Thymus (tissue), 14 donors: ENCODE measurements at places on chromosomes 3 and 15.

GRCh38 chr3:139106013-139106932 lies 61.6 kb upstream of the PRR23C start:
- no peak for DNase-seq

DNA sequence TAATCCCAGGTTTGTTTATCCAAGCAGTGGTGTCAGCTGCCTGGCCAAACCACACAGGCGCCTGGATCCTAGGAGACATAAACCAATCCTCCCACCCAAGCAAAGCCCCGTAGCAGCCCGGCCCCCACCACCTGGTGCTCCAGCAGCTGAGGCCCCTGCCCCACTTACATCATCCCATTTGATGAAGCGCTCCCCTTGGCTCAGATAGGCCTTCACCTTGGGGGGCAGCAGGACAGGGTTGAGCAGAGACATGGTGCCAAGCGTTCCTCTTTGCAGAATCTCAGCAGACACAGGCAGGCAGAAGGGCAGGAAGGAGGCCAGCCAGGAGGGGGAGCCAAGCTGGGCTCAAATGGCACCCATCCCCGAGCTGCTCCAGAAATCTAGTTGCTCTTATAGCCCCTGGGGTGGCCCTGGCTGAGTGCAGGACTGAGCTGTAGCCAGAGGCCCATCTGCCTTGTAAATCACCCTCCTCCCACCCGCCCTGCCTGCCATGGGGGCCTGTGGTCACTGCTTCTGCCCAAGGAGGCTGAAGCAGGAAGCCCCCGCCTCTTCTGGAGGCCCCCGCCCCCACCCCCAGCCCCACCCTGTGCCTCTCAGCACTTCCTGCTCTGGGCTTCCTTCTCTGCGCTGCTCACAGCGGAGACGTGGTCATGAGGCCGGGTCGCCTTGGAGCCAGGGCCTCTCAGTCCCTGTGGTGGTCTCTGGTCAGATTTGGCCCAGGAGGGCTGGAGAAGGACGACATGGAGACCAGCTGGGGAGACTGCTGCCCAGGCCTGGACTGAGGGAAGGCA lies at the start of gene PLCB2:
Gene PLCB2, minus strand, starts transcription at position 515 of the 791 bp plus-strand sequence. Its CDS starts 263 bp downstream, at position 252.
- DNase-seq, result peak; percentile 65

DNA sequence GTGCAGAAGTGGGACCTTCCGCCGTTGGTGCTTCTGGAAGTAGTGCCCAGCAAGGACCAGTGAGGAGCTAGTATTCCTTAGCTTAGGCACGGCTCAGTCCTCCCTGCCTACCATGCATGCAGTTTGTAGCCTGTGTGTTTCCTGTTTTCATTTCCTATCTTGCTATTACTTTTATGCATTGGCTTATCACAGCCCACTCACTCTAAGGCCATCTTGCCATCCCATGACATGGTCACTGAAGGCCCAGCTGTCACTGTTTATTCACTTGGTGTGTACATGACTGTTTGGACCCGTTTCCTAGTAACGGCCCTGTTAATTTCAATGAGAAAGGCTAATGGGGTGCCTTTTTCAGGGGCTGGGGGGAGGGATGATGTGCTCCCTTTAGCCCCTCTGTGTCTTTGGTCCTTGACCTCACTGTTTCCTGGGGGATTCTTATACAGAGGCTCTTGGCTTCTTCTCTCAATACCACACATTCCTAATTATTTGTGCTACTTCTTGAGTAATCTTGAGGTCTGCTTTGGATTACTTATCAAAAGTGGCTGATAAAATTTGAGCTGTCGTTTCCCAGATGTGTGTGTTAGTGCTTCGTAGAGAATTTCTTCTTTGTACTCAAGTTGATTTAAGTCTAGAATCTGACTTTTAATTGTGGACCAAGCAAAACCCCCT lies 24.5 kb upstream of the TRAK1 start:
- DNase-seq, result no peak

GRCh38 chr3:71863563-71864190 lies 78.7 kb upstream of the PROK2 start:
- no peak for DNase-seq

DNA sequence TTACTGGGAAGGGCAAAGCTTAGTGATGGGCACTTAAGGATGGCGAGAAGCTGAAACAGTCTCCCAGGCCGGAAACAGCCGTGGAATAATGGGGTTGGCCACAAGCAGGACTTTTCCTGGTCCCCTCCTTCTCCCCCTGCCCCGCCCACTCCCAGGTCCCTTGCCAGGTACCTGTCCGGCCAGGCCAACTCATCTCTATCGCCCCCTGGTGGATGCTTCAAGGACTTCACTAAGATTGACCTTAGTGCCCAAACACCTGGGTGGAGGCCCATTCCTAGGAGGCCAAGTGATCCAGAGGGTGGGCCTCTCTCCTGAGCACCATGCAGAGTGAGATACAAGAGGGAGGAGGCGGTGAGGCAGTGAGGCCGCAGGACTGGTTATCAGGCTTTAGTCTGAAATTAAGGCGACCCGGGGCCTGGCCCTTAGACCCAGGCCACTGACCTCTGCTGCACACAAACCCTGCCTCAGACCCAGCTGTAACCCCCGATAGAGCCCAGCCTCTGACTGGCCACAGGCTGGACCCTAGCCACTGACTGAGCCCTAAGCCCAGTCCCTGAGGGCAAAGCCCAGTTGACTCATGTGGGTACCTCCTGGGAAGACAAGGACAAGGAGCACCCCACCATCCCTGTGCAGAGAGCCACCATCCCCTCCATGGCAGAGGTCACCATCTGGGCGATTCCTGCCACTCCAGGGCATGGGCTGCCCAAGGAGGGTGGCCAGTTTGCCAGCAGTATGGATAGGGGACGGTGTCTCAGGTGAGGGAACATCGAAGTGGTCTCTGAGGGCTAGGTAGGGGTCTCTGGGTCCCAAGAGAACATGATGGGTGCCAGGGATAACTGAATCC lies 37.6 kb downstream of the VIPR1 start:
- no peak for DNase-seq

DNA sequence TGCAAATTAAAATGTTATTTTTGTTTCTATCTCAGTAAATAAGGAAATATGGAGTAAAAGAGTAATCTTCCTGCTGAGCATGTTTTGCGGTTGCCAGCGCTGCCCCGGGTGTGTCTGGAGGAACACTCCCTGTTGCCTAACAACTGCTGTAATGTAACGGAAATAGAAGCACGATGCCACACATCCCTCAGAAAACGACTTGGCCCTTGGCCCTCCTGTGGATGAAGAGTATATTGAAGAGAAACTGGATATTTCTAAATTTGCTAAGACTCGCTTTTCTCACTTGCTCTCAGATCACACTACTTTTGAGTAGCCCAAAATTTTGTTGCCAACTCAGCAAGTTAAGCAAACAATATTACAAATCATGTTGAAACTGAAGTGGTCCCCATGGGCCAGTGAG lies 18.9 kb downstream of the CX3CR1 start:
- peak; percentile 69 for DNase-seq

DNA sequence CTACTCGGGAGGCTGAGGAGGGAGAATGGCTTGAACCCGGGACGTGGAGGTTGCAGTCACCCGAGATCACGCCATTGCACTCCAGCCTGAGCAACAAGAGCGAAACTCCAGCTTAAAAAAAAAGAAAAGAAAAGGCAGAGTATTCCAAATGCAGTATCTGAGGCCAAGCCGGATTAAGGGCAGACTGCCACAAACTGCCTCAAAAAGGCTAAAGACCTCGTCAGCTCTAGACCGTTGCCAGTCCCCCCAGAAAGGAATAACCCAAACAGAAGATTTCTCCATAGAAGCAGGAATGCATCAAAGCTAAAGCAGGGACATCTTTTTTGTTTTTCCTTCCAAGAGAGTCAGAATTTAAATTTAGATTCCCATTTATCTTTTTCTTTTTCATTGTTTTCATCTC lies 72.9 kb downstream of the TM4SF4 start:
- DNase-seq, result no peak

DNA sequence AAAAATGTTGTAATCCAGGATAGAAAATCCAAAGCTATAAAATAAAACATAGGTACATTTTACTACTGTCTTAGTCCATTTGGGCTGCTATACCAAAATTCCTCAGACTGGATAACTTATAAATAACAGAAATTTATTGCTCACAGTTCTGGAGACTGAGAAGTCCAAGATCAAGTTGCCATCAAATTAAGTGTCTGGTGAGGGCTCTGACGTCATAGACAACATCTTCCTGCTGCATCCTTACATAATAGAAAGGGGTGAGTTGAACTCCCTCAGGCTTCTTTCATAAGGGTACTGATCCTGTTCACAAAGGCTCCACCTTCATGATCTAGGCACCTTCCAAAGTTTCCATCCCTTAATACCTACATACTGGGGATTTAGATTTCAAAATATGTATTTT lies 826.8 kb downstream of the NTRK3 start:
- DNase-seq, result no peak

DNA sequence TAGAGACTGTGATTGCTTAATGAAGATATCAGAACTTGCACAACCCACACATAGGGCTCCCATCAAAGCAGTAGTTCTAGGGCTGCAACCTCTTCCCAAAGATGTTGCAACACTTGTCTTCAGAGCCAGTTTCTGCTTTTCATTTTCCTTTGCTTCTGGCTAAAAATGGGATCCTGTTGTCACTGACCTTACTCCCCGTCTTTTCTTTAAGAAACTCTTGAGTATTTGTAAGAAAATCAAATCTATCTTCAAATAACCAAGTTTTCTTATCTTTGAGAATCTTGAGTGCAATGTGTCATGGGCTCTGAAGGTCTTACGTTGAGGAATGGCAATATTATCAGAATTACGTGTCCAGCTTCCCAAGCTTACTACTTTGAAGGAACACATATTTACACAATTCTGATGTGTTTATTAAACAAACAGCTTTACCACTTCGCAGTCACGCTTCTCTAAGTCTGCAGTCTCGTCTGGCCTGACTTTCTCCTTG lies 24.1 kb downstream of the CACNA1D start:
- no peak for DNase-seq

- DNase-seq, result no peak
Measured at GRCh38 chr3:42778644-42779043, 5.6 kb upstream of the CCDC13 start.

- DNase-seq, result no peak
Measured at GRCh38 chr3:151331696-151332095, 2.3 kb upstream of the P2RY13 start.

DNA sequence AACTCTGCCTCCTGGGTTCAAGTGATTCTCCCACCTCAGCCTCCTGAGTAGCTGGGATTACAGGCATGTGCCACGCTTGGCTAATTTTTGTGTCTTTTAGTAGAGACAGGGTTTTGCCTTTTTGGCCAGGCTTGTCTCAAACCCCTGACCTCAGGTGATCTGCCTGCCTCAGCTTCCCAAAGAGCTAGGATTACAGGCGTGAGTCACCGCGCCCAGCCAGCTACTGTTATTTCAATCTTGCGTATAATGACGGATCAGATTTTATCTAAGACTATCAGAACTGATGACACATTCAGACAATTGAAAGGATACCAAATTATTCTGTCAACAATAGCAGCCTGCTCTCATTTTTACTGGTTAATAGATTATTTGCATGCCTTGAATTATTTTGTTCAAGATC lies 612.2 kb downstream of the ZIC1 start:
- DNase-seq, result no peak

DNA sequence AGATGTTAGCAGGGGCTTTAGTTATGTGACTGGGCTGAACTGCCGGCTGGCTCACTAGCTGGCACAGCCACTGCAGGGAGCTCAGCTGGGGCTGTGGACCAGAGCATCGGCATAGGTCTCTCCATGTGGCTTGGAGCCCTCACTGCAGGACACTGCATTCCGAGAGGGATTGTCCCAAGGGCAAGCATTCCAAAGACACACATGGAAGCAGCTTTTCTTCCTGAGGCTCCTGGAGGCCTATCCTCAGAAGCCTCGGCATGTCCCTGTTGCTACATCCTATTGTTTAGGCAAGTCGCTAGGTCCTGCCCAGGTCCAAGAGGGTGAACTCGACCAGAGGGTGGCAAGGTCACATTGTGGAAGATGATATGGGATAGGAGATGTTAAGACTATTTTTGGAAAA lies 209.8 kb downstream of the PLCL2 start:
- no peak for DNase-seq

GRCh38 chr3:49019941-49020329 lies 1.6 kb upstream of the DALRD3 start:
- no peak for DNase-seq

GRCh38 chr3:73746623-73747022 lies 121.9 kb upstream of the PDZRN3 start:
- DNase-seq, result no peak

DNA sequence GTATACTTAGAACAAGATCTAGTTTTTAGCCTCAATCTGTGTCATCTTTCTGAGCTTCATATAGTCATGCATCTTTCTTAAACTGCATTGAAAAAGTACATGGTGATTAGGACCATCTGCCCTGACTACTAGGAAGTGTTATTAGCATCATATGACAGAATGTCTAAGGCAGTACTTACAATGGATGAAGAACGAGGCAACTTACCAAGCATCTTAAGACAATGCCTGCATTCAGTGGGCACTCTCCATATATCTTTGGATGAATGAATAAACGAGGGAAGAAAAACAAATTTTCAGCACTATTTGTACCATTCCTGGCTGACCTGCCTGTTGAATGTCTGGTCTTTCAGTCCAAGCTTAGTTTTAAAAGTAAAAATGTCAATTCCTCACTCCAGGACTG lies 185.4 kb upstream of the EPHA3 start:
- no peak for DNase-seq

DNA sequence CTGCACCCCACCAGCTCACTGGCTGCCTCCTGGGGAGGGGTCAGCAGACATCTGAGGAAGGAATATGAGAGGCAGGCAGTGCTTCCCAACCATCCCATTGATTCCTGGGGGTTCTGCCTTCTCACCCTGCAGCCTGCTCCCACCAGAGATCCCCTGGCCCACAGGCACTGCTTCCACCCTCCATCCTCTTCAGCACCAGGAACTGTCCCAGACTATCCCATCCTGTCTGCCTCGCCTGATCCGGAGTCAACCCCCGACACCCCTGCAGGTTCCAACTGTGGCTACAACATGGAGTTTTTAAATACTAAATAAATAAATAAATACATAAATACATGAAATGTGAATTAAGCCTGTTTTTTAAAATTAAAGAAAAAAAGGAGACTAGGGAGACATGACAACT lies 43.6 kb downstream of the CACNA2D2 start:
- no peak for DNase-seq

DNA sequence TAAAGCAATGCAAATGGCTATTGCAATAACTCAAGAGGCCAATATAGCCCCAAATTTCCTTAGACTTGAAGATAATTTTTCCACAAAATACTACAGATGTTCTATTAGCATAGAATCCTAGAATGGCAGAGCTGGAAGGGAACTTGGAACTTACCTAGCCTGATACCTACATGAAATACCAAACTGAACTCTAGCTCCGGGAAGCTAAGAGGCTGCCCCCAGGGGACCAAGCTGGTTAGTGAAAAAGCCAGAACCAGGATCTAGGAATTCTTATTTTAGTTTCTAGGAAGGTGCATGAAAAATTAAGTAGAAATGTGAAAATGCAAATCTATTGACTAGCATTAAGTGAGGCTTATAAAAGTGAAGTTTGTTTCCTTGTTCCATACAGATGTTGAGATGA lies 256.0 kb upstream of the CBLB start:
- DNase-seq, result no peak

GRCh38 chr3:29514170-29514569 lies 233.3 kb downstream of the RBMS3 start:
- no peak for DNase-seq
